GM23338 (cell line): ENCODE measurements at places on chromosomes 2 and 18.

- H3K36me3 ChIP-seq: no peaks in the 10 kb centered on the region
- peak; percentile 46 for DNase-seq
- no peak overlapping the region for H3K27ac ChIP-seq
- H3K4me3 ChIP-seq: peak overlapping the region; percentile 87
- peaks cover 96% of the 10 kb centered on the region for H3K27me3 ChIP-seq
Observed at GRCh38 chr18:37566479-37567060, 972 bp upstream of the CELF4 start.

DNA sequence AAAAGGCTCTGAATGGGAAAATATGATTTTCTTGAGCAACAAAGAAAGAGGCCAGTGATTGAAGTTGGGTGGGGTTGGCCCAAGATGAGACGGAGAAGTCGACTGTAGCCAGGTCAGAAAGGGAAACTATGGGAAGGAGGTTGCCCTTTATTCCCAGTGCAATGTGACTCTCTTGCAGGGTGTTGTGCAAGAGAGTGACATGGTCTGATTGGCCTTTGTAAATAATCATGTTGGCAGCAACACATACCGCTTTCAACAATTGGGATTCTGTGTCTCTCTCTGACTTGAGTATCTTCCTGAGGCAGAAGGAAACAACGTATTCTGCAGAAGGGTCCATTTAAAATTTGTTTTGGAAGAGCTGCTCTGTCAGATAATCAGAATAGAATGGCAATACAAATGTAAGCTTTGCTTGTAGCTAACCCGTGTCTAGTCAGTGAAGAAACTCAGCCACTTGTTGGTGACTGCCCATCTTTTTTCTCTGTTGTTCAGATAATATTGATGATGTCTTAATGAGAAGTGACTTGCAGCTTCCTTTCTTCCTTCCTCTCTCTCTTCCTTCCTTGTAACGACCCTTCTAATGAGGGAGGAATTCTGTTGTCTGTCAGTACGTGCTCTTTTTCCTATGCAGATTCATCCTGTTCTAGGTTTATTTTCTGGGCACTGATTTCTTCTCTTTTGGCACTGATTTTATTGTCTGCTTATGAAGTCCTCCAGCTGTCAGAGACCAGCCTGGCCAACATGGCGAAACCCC lies 311.0 kb upstream of the FAM98A start:
- H3K4me1 ChIP-seq: no peaks in the 10 kb centered on the region
- no peaks in the 10 kb centered on the region for H3K27me3 ChIP-seq
- no peak overlapping the region for H3K27ac ChIP-seq
- no peak for DNase-seq

- no peak overlapping the region for H3K27ac ChIP-seq
- no peak for DNase-seq
- peaks cover 3% of the 10 kb centered on the region; the same call in 1 of the 2 replicates for H3K36me3 ChIP-seq
- no peaks in the 10 kb centered on the region for H3K27me3 ChIP-seq
- H3K4me1 ChIP-seq: no peaks in the 10 kb centered on the region
Observed at GRCh38 chr2:220293966-220294365, 666.5 kb downstream of the SLC4A3 start.

DNA sequence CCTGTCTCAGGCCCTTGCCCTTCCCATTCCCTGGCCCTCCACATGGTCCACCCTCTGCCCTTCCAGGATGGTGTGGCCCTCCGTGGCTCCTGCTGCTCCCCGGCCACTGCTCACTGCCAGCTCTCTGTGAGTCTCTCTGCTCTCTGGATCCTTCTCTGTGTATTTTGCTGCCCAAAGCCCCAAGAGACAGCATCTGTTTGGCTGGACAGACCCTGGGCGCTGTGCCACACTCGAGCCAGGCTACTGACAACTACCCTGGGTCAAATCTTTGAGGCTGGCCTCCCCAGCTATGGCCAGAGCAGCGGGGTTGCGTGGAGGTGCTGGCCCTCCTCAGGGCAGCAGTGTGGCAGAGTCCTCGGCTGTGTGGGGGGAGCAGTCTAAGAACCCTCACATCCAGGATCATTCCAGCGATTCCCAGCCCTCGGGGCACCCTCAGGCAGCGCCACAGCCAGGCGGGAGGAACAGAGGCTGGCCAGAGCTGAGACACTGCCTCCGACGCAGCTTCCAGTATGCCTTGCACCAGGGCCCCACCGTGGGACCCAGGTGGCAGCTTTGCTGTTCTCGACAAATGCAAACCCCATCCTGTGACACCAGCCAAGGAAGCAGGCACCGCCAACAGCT lies 139.4 kb upstream of the GLI2 start:
- H3K27me3 ChIP-seq: 0 out of 2 replicates have a peak, but pooled peaks cover 2% of the 10 kb centered on the region
- no peaks in the 10 kb centered on the region for H3K36me3 ChIP-seq
- no peak for DNase-seq

- no peaks in the 10 kb centered on the region for H3K4me1 ChIP-seq
- H3K36me3 ChIP-seq: no peaks in the 10 kb centered on the region
- H3K27ac ChIP-seq: no peak within 1 kb of the TSS
- H3K4me3 ChIP-seq: peak within 1 kb of the TSS; percentile 46
Observed at GRCh38 chr2:3594493-3595281, at the start of gene COLEC11. TSS of gene COLEC11 (plus strand) at chr2:3595112. CDS start at chr2:3604341, 9,229 bp downstream.

DNA sequence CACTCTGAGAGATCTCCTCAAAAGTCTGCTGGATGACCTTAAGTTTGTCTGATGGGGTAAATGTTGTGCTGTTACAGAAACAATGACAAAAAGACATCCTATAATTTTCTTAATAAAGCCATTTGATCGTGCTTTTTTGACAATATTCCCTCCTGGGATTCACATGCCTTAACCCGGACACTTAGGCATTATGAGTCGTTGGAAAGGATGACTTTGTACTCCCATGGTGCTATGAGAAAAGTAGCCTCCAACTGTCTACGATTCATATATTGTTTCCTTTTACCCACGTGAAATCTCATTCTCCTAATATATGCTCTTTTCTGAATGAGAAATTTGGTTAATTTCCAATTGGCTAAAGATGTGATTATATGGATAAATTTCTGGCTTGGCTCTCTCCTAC lies 6.1 kb upstream of the MPP4 start:
- no peaks in the 10 kb centered on the region for H3K27me3 ChIP-seq
- H3K4me3 ChIP-seq: no peak overlapping the region
- peaks cover 18% of the 10 kb centered on the region; the same call in 1 of the 2 replicates for H3K36me3 ChIP-seq

DNA sequence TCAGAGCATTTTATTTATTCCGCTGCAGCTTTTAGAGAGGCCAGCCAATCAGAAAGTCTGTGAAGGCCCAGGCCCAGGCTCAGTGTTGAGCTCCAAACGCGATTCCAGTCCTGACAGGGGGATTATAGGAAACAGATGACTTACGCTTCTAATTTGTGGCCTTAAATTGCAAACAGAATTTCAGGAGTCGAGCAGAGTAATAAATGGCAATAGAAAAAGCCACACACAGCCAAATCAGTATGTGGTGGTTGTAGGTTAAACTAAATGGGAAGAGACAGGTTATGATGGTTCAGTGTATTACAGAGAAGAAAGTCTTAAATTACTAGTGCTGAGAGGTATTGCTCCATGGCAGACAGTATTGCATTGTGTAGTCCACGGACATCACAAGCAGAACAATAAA lies 131.0 kb upstream of the ZEB2 start:
- no peaks in the 10 kb centered on the region for H3K27me3 ChIP-seq
- peaks cover 11% of the 10 kb centered on the region for H3K4me1 ChIP-seq
- peak; percentile 19 for DNase-seq
- no peak overlapping the region for H3K27ac ChIP-seq
- H3K36me3 ChIP-seq: no peaks in the 10 kb centered on the region
- no peak overlapping the region for H3K4me3 ChIP-seq

GRCh38 chr18:46294318-46294717 lies 190.1 kb downstream of the HAUS1 start:
- peaks cover 17% of the 10 kb centered on the region for H3K4me1 ChIP-seq
- H3K4me3 ChIP-seq: no peak overlapping the region
- no peak for DNase-seq
- H3K27ac ChIP-seq: no peak overlapping the region

GRCh38 chr2:130755256-130756052 lies at the start of gene AMER3:
TSS of gene AMER3 (plus strand) at chr2:130755540. CDS start at chr2:130762073, 6,533 bp downstream.
- peak within 1 kb of the TSS; percentile 86 for H3K4me3 ChIP-seq
- no peak within 1 kb of the TSS for H3K27ac ChIP-seq
- H3K4me1 ChIP-seq: peaks cover 10% of the 10 kb centered on the region
- DNase-seq: peak; percentile 86
- H3K27me3 ChIP-seq: peaks cover 42% of the 10 kb centered on the region
- H3K36me3 ChIP-seq: no peaks in the 10 kb centered on the region

DNA sequence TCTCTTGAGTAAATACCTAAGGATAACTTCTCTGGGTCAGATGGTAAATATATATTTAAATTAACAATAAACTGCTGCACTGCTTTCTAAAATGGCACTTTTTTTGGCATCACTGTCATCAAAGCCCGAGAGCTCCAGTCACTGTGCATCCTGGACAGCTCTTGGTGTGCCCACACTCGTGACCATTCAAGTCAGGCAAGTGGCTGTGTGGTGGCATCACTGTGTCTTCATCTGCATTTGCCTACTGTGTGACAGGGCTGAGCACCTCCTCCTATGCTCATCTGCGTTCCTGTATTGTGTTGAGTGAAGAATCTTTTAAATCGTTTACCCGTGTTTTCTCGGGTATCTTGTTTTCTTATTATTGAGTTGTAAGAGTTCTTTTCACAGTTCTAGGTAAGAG lies 568.1 kb upstream of the SALL3 start:
- H3K36me3 ChIP-seq: peaks cover 2% of the 10 kb centered on the region; the same call in 1 of the 2 replicates
- no peak overlapping the region for H3K4me3 ChIP-seq
- DNase-seq: no peak

GRCh38 chr2:199851501-199851810 lies 464 bp upstream of the FTCDNL1 start:
- peaks cover 8% of the 10 kb centered on the region; the same call in 1 of the 2 replicates for H3K27me3 ChIP-seq
- peak overlapping the region; percentile 66 for H3K4me3 ChIP-seq
- no peak overlapping the region for H3K27ac ChIP-seq
- peaks cover 63% of the 10 kb centered on the region for H3K4me1 ChIP-seq

DNA sequence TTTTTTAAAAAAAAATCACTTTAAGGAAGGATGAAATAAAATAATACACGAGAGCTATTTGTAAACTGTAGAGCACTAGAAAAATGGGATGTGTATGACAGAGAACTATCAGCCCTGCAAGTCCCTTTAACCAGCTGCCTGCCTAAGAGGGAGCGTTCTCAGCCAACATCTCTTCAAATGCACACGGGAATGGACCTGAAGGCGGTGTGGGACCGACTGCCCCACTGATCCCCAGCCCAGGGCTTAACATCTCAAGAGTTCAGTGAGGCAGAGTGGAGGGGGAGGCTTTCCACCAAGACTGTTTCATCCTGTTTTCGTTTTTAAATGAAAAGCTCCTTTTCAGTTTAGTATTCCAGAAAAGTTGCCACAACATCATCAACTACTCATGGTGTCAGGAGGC lies 2.2 kb downstream of the INPP4A start:
- H3K36me3 ChIP-seq: no peaks in the 10 kb centered on the region
- H3K4me3 ChIP-seq: 0 out of 2 replicates have a peak overlapping the region, but pooled peaks have one; percentile 90

GRCh38 chr18:59055345-59056032 lies 84.2 kb upstream of the SEC11C start:
- H3K27ac ChIP-seq: no peak overlapping the region
- no peaks in the 10 kb centered on the region for H3K36me3 ChIP-seq
- H3K27me3 ChIP-seq: no peaks in the 10 kb centered on the region
- 0 out of 2 replicates have a peak, but pooled peaks cover 3% of the 10 kb centered on the region for H3K4me1 ChIP-seq

GRCh38 chr2:118431997-118432396 lies 343.7 kb downstream of the INSIG2 start:
- DNase-seq: no peak
- H3K36me3 ChIP-seq: peaks cover 7% of the 10 kb centered on the region; the same call in 1 of the 2 replicates
- H3K27ac ChIP-seq: no peak overlapping the region

- DNase-seq: no peak
- H3K27ac ChIP-seq: no peak overlapping the region
- no peaks in the 10 kb centered on the region for H3K27me3 ChIP-seq
- peaks cover 4% of the 10 kb centered on the region; the same call in 1 of the 2 replicates for H3K4me1 ChIP-seq
- no peak overlapping the region for H3K4me3 ChIP-seq
- no peaks in the 10 kb centered on the region for H3K36me3 ChIP-seq
Observed at GRCh38 chr18:66916834-66917233, 312.9 kb upstream of the CDH19 start.

GRCh38 chr2:164735309-164735919 lies 106.2 kb downstream of the COBLL1 start:
- no peaks in the 10 kb centered on the region for H3K36me3 ChIP-seq
- DNase-seq: no peak
- no peak overlapping the region for H3K4me3 ChIP-seq
- H3K4me1 ChIP-seq: no peaks in the 10 kb centered on the region
- H3K27me3 ChIP-seq: no peaks in the 10 kb centered on the region

- H3K27me3 ChIP-seq: no peaks in the 10 kb centered on the region
- H3K27ac ChIP-seq: no peak overlapping the region
- DNase-seq: no peak
- no peaks in the 10 kb centered on the region for H3K36me3 ChIP-seq
- H3K4me3 ChIP-seq: no peak overlapping the region
- H3K4me1 ChIP-seq: no peaks in the 10 kb centered on the region
Observed at GRCh38 chr2:187497140-187497539, 49.1 kb upstream of the CALCRL start.

DNA sequence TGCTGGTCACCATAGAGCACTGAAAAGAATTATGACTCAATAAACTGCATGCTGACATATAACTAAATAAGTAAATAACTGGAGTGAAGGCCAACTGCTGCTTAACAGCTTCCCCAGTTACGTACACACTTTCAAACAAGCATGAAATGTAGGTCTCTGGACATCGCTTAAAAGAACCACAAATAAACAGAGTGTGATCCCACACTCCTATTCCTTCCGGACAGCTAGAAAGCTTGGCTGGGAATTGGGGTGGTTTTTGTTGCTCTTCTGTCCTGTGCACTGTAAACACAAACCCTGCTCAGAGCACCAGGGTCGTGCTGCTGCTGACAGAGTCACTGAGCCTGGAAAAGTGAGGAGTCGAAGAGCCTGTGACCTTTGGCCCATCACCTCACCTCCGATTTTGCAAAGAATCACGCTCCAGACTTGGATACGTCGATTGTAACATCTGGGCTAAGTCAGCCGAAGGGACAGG lies 162.7 kb upstream of the NT5C1B start:
- no peak for DNase-seq
- H3K36me3 ChIP-seq: no peaks in the 10 kb centered on the region
- H3K4me1 ChIP-seq: no peaks in the 10 kb centered on the region
- no peak overlapping the region for H3K27ac ChIP-seq
- H3K4me3 ChIP-seq: no peak overlapping the region

DNA sequence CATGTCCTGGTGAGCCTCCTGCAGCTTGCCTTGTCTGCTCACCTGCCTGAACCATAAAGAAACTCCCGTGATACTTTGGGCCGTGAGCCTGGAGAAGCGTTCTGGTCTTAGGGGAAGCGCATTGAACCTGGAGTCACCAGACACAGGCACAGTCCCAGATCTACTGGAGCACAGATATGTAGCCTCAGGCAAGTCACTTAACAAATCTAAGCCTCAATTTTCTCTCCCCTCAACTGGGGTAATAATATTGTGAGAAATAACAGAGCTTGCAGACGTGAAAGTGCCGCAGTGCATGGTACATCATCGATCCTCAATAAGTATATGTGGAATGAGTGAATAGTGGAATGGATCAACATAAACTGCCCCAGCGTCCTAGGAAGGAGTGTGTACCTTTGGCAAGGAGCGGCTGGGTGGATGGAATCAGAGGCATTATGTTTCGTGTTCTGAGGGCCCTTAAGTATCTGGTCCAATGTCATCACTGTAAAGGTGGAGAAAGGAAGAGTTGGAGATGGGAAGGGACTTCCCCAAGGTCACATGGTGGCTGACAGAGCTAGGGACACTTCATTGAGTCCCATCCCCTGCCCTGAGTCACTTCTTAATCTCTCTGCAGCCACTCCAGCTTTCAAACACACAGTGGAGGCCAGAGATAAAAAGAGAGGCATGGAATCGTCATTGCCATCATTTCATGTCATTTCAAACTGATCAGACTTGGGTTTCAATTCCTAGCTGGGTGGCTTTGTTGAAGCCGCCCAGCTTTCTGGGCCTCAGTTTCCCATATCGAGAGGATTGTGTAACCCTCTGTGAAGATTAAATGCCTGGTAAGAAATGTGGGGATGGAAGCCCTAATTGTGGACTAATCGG lies 172.4 kb downstream of the DDX1 start:
- H3K36me3 ChIP-seq: no peaks in the 10 kb centered on the region
- H3K4me3 ChIP-seq: no peak overlapping the region
- no peak overlapping the region for H3K27ac ChIP-seq
